ENCODE measurements at places on chromosomes 6 and 20.

DNA sequence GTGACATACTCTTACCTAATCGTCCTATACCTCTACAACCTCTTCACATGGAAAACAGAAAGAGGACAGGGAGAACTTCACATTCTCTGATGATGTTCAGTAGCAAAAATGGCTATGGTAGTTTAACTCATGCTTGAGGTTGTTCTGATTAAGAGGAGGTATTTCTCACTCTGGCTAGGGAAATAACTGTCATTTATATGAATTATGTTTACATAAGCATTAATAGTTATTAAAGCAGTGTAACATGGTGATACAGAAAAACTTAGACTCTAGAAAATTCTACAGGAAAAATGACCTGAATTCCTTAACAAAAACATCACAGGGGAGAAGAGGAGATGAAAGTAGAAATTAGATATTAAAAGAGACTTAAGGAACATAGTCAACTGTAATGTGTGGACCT lies 57.3 kb downstream of the MAP3K5 start:
- DNase-seq: no peak

DNA sequence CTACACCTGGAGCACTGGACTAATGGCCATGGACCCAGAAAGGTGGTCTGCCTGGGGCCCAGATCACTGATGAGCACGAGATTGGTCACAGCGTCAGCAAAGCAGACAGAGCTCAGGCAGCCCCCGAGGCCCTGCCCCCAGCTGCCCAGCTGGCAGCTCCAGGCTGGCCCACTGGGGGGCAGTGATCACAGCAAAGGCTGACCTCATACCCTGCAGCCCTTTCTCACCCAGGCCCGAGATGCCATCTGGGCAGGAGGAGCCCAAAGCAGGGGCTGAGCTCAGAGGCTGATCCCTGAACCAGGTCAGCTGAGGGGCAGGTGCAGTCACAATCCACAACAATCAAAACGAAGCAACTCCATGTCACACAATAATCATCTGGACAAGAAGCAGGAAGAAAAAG lies 4.1 kb downstream of the MAP1LC3A start:
- no peak for DNase-seq

GRCh38 chr6:147528511-147529145 lies 20.1 kb downstream of the SAMD5 start:
- no peak for DNase-seq

DNA sequence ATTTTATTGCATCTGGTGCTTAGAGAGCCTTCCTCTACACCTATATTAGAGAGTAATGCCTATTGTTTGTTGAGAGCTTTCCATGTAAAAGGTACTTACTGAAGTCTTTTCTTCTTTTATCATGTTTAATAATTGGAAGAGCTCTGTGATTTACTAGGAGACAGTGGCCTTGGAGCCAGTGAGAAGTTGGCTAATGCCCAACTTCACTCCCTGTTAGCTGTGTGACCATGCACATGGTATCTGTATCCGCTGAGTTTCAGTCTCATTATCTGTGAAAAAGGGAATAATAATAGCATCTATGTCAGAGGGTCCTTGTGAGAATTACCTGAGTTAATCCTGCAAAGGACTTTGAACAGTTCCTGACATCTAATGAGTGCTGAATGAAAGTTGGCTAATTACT lies 105.0 kb downstream of the CD109 start:
- no peak for DNase-seq

DNA sequence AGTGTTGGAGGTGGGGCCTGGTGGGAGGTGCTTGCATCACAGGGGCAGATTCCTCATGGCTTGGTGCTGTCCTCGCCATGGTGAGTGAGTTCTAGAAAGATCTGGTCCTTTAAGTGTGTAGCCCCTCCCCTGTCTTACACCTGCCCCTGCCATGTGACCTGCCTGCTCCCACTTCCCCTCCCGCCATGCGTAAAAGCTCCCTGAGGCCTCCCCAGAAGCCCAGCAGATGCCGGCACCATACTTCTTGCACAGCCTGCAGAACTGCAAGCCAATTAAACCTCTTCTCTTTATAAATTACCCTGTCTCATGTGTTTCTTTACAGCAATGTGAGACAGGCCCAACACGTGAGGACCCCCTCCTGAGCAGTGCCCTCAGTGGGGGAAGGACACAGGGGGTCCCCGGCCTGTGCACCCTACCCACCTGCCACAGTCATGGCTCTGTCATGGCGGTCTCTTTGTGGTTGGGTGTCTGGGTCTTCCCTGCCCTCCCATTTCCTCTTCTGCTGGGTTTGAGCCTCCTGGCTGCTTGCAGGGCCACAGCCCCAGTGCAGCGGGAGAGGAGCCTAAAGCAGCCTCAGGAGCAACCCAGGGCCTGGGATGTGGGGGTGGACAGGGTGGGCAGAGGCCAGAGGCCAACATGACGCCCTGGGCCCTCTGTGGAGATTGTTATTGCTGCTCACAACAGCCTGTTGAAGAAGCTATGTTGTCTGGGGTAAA lies 87.2 kb upstream of the QKI start:
- no peak for DNase-seq

DNA sequence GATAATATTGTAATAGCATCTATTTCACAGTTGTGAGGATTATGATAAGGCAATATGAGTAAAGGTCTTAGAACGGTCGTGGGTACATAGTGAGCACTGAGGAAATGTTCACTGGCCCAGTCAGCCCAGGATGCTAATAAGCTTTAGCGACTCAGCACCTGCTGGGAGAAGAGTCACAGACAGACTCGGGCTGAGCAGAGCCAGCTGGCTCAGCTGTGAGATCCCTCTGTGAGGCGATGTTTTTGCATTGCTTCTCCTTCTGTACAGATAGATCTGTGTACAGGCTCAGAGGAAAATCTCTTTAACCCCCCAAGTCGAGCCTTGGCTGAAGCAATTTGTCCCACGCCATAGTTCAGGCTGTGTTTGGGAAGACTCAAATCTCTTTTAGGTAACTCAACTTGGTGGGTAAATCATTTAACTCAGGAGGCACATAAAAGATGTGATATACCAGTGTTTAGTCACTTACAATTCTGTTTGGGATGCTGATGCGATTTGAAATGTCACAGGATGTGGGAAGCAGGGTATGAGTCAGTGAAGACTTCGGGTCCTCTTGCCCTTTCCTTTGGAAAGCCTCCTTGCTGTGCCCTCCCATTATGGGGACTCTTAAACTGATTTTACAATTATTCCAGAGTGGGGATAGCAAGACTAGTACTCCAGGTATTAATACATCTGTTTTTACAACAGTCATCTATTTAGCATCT lies 53.1 kb downstream of the PHACTR1 start:
- DNase-seq: no peak

GRCh38 chr6:12348530-12349511 lies 58.7 kb downstream of the EDN1 start:
- no peak for DNase-seq

GRCh38 chr6:69795469-69796072 lies 1.2 kb downstream of the LMBRD1 start:
- no peak for DNase-seq

- no peak for DNase-seq
Measured at GRCh38 chr6:43914272-43915147, 144.5 kb downstream of the VEGFA start.

- DNase-seq: no peak
Measured at GRCh38 chr20:22370137-22370536, 214.2 kb downstream of the FOXA2 start.

- no peak for DNase-seq
Measured at GRCh38 chr20:33377366-33377765, 24.0 kb downstream of the CDK5RAP1 start.

GRCh38 chr6:16760516-16761470 lies at the start of gene ATXN1:
TSS of gene ATXN1 (minus strand) at chr6:16761460.
- DNase-seq: peak; percentile 81

- DNase-seq: no peak
Measured at GRCh38 chr6:147738099-147738498, 229.6 kb downstream of the SAMD5 start.

GRCh38 chr6:113819169-113819830 lies 37.8 kb upstream of the MARCKS start:
- no peak for DNase-seq

DNA sequence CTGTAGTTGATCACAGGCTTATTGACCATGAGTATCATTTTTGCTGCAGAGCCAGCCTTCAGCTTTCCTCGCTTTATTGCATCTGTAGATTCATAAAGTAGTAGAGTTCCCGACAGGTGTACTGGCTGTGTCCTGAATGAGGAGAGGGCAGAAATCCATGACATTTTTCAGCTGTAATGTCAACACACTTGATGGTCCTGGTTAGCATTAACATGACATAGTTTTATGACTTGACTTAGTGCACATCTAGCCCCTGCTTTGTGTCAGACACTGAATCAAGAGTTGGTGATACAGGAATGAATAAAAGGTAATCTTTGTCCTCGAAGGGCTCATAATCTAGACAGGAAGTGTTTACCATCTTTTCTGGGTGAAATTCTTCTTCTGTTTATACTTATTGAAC lies 55.0 kb downstream of the AIG1 start:
- DNase-seq: no peak

DNA sequence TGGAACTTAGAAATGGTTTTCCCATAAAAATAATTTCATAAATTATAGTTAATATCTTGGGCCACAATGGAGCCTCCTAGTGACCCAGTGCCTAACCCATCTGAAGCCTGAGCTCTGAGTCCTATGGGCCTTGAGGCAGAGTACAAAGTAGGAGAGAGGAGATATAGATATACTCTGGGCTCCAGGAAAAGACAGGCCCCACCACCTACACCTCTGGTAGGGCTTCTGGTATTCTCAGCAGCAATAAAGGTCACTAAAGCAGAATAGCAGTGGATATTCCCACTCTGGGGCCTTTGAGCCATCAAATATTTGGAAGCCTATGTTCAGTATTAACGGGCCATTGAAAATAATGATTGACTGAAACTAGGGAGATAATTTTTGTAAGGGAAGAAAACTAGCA lies 24.1 kb downstream of the CYP39A1 start:
- DNase-seq: no peak
